ENCODE measurements at places on chromosomes 5 and 9. TPM values are rescaled to one million over a fixed set of nuclear protein-coding genes. Genes with fewer than 3 reads are reported as not detected.

The LTC4S gene
- not detected for total RNA-seq

The CCDC180 gene
- 3.0 TPM for total RNA-seq

The LPAR1 gene
- total RNA-seq: 54.4 TPM

The HBEGF gene
- total RNA-seq: 9.5 TPM

The NR5A1 gene
- total RNA-seq: not detected

The ZNF483 gene
- total RNA-seq: 5.6 TPM

The TTC39B gene
- total RNA-seq: 13.5 TPM

The HSD17B3 gene
- total RNA-seq: not detected

The GPR21 gene
- total RNA-seq: 1.9 TPM

The CDO1 gene
- total RNA-seq: 0.32 TPM

The ARID3C gene
- not detected for total RNA-seq

The PRDM9 gene
- not detected for total RNA-seq

The PCDHB16 gene
- under 0.01 TPM for total RNA-seq

The ZNF622 gene
- total RNA-seq: 44.0 TPM

Data from fibroblast of villous mesenchyme (primary cell).